Ascending aorta (tissue), 2 donors: ENCODE measurements at places on chromosomes 6 and 20.

GRCh38 chr6:64074981-64075380, 439.4 kb downstream of the PHF3 start:
- no peaks in the 10 kb centered on the region for H3K4me1 ChIP-seq
- H3K27me3 ChIP-seq: no peaks in the 10 kb centered on the region
- no peak overlapping the region for H3K4me3 ChIP-seq
- H3K27ac ChIP-seq: no peak overlapping the region
- no peak for DNase-seq

DNA sequence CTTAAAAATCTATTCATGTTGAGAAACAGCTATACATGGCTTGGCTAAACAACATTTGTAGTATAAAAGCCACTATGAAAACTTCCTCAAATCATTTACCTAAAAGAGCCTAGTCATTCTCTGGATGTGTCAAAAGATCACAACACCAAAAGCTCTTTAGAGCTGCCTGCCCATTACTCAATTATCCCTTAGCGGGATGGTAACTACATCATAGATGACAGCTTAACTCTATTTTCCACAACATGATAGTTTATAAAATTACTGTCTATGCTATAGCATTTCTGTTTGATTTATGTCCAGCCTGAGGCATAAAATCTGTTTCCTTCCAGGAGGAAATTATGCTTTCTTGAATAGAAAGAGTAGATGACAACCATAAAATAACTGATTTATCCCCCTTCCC, 777.6 kb upstream of the HS3ST5 start:
- H3K36me3 ChIP-seq: no peaks in the 10 kb centered on the region
- H3K4me1 ChIP-seq: no peaks in the 10 kb centered on the region
- H3K4me3 ChIP-seq: no peak overlapping the region
- no peaks in the 10 kb centered on the region for H3K27me3 ChIP-seq

GRCh38 chr6:51167468-51167867, 348.8 kb downstream of the TFAP2B start:
- no peaks in the 10 kb centered on the region for H3K36me3 ChIP-seq
- H3K27ac ChIP-seq: no peak overlapping the region
- no peaks in the 10 kb centered on the region for H3K4me1 ChIP-seq
- H3K4me3 ChIP-seq: no peak overlapping the region

DNA sequence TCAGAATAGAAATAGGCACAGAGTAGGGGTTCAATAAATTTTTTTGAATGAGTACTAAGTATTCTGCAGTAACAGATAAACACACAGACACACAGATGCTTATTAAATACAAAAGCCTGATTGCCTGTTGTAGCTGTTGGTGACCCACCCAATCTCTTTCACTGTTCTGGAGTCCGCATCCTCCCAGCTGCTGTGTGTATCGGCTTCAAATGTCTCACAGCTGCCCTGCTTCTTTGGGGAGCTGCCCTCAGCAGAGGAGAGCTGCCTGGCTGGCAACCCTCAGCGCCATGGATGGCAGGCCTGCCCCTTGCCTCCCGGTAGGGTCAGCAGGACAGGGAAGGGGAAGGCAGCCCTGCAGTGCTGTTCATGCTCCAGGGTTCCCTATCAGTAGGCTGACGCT, 85.9 kb upstream of the PRND start:
- DNase-seq: no peak
- no peak overlapping the region for H3K27ac ChIP-seq
- no peaks in the 10 kb centered on the region for H3K4me1 ChIP-seq
